Activated CD8-positive, alpha-beta T cell treated with anti-CD3 and anti-CD28 coated beads for 36 hours (primary cell): ENCODE measurements at places on chromosomes 12 and 14. TPM values are rescaled to one million over a fixed set of nuclear protein-coding genes. Genes with fewer than 3 reads are reported as not detected.

GRCh38 chr12:997505-997904 lies 6.5 kb downstream of the ERC1 start:
- no peak overlapping the region for H3K4me3 ChIP-seq
- no peak for DNase-seq
- H3K4me1 ChIP-seq, result peaks cover 35% of the 10 kb centered on the region

DNA sequence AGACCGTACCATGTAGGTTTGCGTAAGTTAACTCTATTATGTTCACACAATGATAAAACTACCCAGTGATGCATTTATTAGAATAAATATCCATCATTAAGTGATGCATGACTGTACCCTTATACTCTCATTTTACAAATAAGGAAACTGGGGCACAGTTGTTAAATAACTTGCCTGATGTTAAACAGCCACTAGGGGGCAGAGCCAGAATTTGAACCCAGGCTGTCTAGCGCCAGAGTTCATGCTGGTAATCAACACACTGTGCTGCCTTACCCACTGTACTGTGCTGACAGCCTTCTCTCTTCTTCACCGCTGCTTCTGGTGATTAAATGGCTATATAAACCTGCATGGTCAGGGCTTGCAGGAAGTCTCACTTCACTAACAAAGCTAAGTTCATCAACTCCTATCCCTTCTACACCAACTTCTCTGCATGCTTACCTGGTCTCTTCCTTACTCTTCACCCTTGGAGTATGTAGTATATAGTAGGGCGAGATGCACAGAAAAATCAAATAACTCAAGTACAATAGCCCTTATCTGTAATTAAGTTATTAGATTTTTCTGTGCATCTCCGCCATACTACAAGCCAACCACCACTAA lies 43.6 kb upstream of the APPL2 start:
- no peak overlapping the region for H3K4me3 ChIP-seq
- H3K27ac ChIP-seq, result no peak overlapping the region
- no peaks in the 10 kb centered on the region for H3K27me3 ChIP-seq
- peak; percentile 61 for DNase-seq
- no peaks in the 10 kb centered on the region for H3K36me3 ChIP-seq
- H3K4me1 ChIP-seq, result no peaks in the 10 kb centered on the region

GRCh38 chr14:106605548-106606448 lies 1079.4 kb downstream of the TMEM121 start:
- no peaks in the 10 kb centered on the region for H3K4me1 ChIP-seq
- H3K36me3 ChIP-seq, result no peaks in the 10 kb centered on the region
- no peak overlapping the region for H3K27ac ChIP-seq
- no peak overlapping the region for H3K4me3 ChIP-seq

GRCh38 chr12:61385771-61386170 lies 874.4 kb upstream of the USP15 start:
- H3K27ac ChIP-seq, result no peak overlapping the region
- H3K4me1 ChIP-seq, result no peaks in the 10 kb centered on the region
- no peaks in the 10 kb centered on the region for H3K27me3 ChIP-seq
- no peak overlapping the region for H3K4me3 ChIP-seq
- DNase-seq, result no peak
- no peaks in the 10 kb centered on the region for H3K36me3 ChIP-seq

DNA sequence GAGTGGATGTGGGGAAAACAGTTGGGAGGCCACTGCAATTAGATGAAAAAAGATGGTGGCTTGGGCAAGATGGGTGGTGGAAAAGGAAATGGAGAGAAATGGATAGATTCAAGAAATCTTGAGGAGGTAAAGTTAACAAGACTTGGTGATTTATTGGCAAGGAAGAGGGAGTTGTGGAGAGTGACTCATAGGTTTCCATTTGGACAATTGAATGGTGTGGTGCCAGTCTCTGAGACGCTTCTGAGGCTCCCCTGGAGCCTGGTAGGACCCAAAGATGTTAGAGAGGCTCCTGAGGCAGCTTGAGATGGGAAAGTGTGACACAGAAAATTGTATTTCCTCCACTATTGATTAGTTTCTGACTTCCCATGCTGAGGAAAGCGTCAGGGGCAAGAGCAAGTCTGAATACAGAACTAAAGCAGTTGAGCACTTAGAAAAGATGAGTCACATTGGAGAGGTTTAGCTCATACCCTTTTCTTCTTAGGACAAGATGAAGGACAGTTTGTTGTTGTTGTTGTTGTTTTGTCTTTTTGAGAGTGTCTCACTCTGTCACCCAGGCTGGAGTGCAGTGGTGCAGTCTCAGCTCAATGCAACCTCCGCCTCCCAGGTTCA lies 4.5 kb downstream of the PRPF40B start:
- H3K4me3 ChIP-seq, result no peak overlapping the region
- peaks cover 3% of the 10 kb centered on the region for H3K27me3 ChIP-seq
- no peak for DNase-seq
- no peak overlapping the region for H3K27ac ChIP-seq
- H3K4me1 ChIP-seq, result peaks cover 11% of the 10 kb centered on the region

DNA sequence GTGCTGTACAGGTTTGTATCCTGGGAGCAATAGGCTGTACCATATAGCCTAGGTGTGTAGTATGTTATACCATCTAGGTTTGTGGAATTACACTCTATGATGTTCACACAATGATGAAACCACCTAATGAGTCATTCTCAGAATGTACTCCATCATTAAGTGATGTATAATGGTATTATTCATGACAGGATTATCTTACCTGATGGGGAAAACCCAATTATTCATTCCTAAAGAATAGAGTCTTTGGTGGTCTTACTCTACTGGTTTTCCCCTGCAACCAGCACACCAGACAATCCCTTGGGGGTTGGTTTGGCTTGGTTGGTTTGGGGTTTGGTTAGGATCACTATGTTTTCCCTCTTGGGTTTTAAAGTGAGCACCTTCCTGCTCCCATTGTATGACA lies 12.6 kb upstream of the OR10P1 start:
- peaks cover 25% of the 10 kb centered on the region for H3K27me3 ChIP-seq
- H3K27ac ChIP-seq, result no peak overlapping the region
- no peaks in the 10 kb centered on the region for H3K36me3 ChIP-seq
- H3K4me3 ChIP-seq, result no peak overlapping the region
- H3K4me1 ChIP-seq, result peaks cover 20% of the 10 kb centered on the region
- DNase-seq, result peak; percentile 36

DNA sequence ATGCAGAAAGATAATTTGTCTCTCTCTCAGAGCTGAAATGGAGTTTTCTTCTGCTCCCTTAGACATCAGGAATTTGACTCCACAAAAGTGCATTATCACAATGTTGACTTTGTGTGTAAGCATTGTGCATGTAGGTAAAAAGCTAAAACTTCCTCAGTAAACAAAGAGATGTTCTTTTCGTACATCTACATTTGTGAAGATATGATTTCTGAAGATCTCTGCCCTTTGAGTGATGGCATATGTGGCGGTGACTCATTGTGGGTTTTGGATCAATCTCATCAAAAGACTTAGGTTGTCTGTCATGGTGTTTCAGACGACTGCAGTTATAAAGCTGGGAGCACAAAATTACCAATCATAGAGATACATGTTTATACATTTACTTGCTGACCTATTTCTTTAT lies 411.4 kb upstream of the LMO3 start:
- DNase-seq, result no peak

- DNase-seq, result no peak
- H3K27ac ChIP-seq, result peak overlapping the region; percentile 88
- peak overlapping the region; percentile 99 for H3K4me3 ChIP-seq
- H3K27me3 ChIP-seq, result peaks cover 4% of the 10 kb centered on the region
- H3K4me1 ChIP-seq, result peaks cover 30% of the 10 kb centered on the region
- peaks cover 13% of the 10 kb centered on the region for H3K36me3 ChIP-seq
Measured at GRCh38 chr14:103384450-103385151, 614 bp upstream of the MARK3 start.

GRCh38 chr12:77841521-77841920 lies 10.8 kb downstream of the NAV3 start:
- H3K4me3 ChIP-seq, result no peak overlapping the region
- no peak for DNase-seq
- no peaks in the 10 kb centered on the region for H3K4me1 ChIP-seq
- no peaks in the 10 kb centered on the region for H3K36me3 ChIP-seq

DNA sequence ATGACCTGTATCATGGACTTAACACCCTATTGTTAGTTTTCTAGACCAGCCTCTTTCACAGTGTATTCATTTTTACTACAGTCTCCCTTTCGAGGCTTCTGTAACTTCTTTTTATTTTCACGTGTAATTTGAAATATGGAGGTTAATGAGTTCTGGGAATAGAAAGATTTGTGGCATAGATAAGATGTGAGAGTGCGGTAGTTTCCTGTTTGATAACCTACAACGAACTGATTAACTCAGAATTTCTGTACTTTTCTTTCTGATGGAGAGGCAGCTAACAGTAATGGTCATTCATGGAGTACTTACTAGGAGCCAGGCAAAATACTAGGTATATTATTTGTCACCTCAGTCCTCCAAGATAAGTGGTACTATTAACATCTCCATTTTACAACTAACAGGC lies 21.2 kb downstream of the POLR3B start:
- peaks cover 13% of the 10 kb centered on the region for H3K4me1 ChIP-seq
- peak overlapping the region; percentile 13 for H3K27ac ChIP-seq
- peaks cover 68% of the 10 kb centered on the region for H3K36me3 ChIP-seq
- H3K27me3 ChIP-seq, result no peaks in the 10 kb centered on the region
- H3K4me3 ChIP-seq, result no peak overlapping the region

- peaks cover 45% of the 10 kb centered on the region for H3K36me3 ChIP-seq
- H3K4me1 ChIP-seq, result peaks cover 21% of the 10 kb centered on the region
- no peak overlapping the region for H3K27ac ChIP-seq
- H3K4me3 ChIP-seq, result no peak overlapping the region
- no peak for DNase-seq
- no peaks in the 10 kb centered on the region for H3K27me3 ChIP-seq
Measured at GRCh38 chr14:51262868-51263267, 22.8 kb downstream of the TMX1 start.

DNA sequence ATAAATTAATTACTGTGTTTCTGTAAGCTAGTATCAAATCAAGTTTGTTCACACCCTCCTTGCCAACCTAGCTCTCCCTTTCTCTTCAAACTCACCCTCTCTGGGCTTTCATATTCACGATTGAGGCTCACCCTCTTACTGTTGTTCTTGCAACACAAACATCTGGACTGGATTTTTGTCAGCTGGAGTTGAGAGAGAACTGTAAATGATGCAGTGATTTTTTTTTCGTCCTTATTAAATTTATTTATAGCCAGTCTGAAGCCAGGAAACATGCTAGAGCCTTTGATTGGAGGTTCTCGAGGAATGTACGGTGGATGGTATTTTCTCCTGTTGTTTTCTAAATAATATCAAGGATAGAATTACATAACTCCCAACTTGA lies 485.1 kb downstream of the ZFP36L1 start:
- peaks cover 15% of the 10 kb centered on the region for H3K4me1 ChIP-seq
- H3K36me3 ChIP-seq, result no peaks in the 10 kb centered on the region
- DNase-seq, result no peak

- peak overlapping the region; percentile 97 for H3K27ac ChIP-seq
- H3K4me3 ChIP-seq, result peak overlapping the region; percentile 68
- H3K27me3 ChIP-seq, result no peaks in the 10 kb centered on the region
- peak; percentile 72 for DNase-seq
Measured at GRCh38 chr12:14952299-14952921, 9.0 kb downstream of the ARHGDIB start.

GRCh38 chr12:129902371-129903091 lies 1.3 kb downstream of the TMEM132D start:
- no peaks in the 10 kb centered on the region for H3K36me3 ChIP-seq
- DNase-seq, result no peak
- no peak overlapping the region for H3K4me3 ChIP-seq
- peaks cover 30% of the 10 kb centered on the region for H3K27me3 ChIP-seq

DNA sequence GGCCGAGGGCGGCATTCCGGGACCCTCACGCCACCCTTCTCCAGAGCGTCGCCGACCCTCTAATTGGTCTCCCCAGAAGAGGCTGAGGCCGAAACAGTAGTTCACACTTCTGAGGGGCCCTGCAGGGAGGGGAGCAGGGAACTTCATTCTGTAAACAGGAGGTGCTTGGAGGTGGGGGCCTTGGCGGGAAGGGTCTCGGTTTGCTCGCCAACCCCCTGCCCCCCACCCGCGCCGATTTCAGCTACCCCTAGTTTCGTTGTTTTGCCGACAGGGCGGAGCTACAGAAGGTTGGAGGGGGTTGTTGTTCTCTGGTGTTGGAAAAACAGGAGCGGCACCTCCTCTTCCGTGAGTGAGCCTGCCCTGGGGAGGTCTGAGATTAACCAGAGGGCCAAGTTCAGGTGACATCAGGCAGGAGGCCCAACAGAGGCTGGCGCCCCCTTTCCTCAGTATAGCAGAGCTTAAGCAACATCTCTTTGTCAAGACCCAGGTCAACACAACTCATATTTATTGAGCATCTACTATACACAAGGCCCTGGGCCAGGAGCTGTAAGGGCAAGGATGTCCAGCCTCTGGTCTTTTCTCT lies 682 bp downstream of the ERBB3 start:
- DNase-seq, result peak; percentile 9
- H3K36me3 ChIP-seq, result no peaks in the 10 kb centered on the region
- peaks cover 14% of the 10 kb centered on the region for H3K4me1 ChIP-seq
- peaks cover 8% of the 10 kb centered on the region for H3K27me3 ChIP-seq
- H3K27ac ChIP-seq, result no peak overlapping the region

DNA sequence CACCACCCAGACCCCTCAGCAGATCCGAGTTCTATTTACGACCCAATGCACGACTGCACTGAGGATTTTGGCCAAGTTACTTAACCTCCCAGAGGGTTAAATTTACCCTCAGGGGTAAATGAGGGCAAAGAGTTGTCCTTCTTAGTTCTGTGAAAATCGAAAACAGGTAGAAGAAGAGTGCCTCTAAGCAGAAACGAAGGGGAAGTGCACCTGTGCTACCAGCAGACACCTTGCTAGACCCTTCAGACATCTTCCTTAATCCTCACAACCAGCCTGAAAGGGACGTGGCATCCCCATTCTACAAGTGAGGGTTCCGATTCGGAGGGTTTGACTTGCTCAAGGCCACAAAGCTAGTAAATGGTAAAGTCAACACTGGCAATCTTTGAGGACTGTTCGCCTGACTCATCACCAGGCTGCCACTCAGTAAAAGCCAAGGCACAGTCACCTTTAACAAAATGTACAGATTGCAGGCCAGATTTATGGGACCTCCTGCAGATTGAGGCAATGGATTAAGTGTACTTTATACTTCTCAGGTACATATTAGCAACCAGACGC lies 1.6 kb downstream of the GSG1 start:
- peak overlapping the region; percentile 60 for H3K4me3 ChIP-seq
- H3K4me1 ChIP-seq, result peaks cover 47% of the 10 kb centered on the region
- H3K27ac ChIP-seq, result peak overlapping the region; percentile 53

- H3K27ac ChIP-seq, result no peak overlapping the region
- H3K4me1 ChIP-seq, result no peaks in the 10 kb centered on the region
- H3K27me3 ChIP-seq, result no peaks in the 10 kb centered on the region
Measured at GRCh38 chr12:119744900-119745606, 77.1 kb downstream of the PRKAB1 start.

Gene EXOC3L4
- total RNA-seq, result not detected

Gene HOXC13
- not detected for total RNA-seq

Gene SLC38A1
- 168 TPM for total RNA-seq

Gene UNC79
- 0.05 TPM for total RNA-seq

Gene ACSS3
- total RNA-seq, result not detected

Gene R3HDM2
- total RNA-seq, result 33.2 TPM
